NCI-H446 (cell line): ENCODE measurements at places on chromosomes 7 and 10.
A peak's percentile ranks its signal among the peaks of the same experiment; 100 is the strongest.

DNA sequence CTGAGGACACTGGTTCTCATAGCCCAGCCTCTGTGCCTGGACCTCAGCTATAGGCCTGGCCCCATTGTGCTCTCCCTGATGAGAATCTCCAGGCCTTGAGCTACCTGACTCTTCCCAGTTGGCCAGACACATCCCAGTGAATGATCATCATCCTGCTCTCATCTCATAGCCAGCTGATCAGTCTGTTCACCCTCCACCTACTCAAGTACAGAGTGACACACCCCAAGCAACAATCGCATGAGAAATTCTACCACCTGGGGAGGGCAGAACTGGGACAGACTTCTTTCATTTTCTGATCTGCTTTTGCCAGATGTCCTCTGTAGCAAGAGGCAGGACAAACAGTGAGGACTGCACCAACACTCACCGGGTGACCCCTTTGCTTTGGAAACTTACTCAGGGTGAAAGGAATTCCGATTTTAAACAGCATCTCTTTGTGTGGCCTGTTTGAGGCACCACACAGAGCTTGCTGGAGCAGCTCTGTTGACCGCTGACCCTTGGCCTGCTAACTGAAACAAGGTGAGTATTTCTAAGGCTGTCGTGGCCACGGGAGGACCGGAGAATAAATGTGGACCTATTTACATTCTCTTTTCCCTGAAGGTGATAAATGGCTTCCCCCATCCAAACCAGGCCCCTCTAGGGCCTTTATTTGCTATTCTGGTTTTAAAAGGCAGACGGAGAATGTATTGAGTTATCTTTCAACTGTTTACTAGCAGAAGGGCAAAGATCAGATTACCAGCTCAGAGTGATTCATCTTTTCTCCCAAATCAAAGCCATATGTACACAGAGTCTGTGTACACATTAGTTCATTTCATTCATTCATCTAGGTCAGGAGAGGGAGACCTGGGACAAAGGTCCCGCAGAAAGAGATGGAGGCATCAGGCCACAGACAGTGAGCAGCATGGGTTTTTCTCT, 181.4 kb upstream of the TNS3 start:
- DNase-seq, result no peak

GRCh38 chr7:87220734-87221215, 1.2 kb upstream of the TMEM243 start:
- DNase-seq, result no peak

DNA sequence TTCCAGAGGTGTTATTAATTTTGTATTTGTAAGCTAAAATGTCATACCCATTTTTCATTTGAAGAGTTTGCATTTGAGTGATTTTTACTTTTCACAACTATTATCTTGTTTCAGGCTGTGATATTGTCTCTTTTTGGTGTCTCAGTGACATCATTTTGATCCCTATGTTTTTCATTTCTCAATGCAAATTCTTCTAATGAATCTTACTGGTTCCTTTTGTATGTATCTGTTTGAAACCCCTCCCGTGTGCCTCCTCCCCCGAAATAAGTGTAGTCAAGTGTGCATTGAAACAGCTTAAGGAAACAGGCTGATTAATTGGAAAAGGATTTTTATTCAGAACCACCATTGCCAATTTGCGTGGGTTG, 77.8 kb downstream of the SHH start:
- no peak for DNase-seq

- DNase-seq, result no peak
These were observed 120.3 kb downstream of the VIPR2 start for GRCh38 chr7:159024280-159024951.

- no peak for DNase-seq
These were observed 6.4 kb downstream of the SPOCK2 start for GRCh38 chr10:72081772-72082590.

GRCh38 chr7:48011951-48012350, 17.0 kb downstream of the SUN3 start:
- no peak for DNase-seq

DNA sequence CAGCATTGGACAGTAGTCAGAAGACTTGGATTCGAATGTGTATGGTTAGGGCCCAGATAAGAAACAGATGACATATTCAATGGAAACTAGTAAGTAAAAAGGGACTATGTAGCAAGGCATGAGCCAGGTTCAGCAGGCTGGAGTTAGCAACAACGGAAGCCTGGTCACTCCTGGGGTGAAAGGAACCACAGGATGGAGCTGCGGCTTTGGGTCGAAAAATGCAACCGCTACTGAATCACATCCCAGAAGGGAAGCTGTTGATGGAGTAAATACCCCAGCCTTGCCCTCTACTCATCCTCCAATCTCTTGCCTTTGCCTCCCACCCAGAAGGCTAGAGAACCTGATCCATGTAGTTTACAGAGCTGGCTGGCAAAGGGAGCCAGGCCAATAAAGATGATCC, 37.5 kb upstream of the EGR2 start:
- DNase-seq, result no peak

- DNase-seq, result no peak
These were observed 96.8 kb downstream of the CYTH3 start for GRCh38 chr7:6175645-6176044.

- peak; percentile 80 for DNase-seq
These were observed 109.9 kb downstream of the ZMIZ1 start for GRCh38 chr10:79178614-79179163.

- DNase-seq, result no peak
These were observed 6.9 kb downstream of the CHUK start for GRCh38 chr10:100222529-100222928.

DNA sequence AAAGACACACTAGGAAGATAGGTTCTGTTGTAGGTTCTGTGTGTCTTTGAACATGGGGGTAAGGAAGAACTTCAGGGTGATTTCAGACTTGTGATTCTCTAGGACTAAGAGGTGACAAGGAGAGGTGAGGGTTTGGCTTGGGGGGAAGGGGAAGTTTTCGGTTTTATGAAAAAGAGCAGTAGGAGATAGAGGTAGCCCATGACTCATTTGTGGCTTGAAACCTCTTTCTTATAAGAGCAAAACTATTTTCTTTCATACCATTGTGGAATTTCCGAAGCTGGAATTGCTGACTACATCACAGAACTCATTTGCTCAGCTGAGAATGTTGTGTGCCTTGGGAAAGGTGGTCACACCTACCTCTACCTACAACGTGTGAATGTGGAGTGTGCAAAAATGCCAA, 39.6 kb upstream of the IKZF1 start:
- no peak for DNase-seq

DNA sequence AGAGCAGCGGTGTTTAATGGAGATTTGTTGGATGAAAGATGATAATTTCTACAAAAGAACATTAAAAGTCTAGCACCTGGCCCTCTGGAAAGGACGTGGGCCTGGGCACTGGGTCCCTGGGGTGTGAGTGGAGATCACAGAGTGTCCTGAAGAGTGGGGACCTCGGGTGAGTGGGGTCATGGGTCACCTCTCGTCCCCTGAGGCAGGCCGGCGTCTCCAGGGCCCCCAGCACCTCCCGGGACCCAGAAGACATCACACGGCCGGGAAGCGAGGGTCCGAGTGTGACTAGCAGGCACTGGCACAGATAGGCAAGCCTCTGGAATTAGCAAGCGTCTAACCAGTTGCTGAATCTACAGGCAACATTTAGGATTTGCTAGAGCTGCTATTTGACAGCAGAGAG, 257.2 kb downstream of the MAD1L1 start:
- DNase-seq, result no peak

- no peak for DNase-seq
These were observed 125.8 kb upstream of the PDSS1 start for GRCh38 chr10:26571655-26572054.

GRCh38 chr7:26653430-26654399, 210.7 kb downstream of the SKAP2 start:
- DNase-seq, result peak; percentile 35

- DNase-seq, result no peak
These were observed 39.2 kb downstream of the PAPOLB start for GRCh38 chr7:4822677-4823076.

- peak; percentile 22 for DNase-seq
These were observed 4.7 kb upstream of the EBF3 start for GRCh38 chr10:129968853-129969183.

GRCh38 chr7:69516238-69516820, 81.9 kb upstream of the AUTS2 start:
- no peak for DNase-seq

DNA sequence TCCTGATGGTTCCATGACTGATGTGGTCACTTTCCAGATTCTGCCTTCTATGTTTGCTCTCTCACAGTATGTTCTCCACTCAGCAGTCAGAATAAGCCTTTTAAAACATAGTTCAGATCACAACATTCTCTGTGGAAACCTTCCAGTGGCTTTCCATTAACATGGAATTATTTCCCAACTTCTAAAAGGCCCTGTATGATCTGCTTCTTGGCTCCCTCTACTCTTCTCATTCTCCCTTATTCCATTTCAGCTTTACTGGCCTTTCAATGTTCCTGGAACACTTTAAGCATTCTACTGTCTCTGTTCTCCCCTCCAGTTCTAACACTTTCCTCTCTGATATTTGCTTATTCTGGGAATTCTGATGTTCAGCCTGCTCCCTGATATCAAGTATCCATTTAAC, 325.6 kb downstream of the THSD7A start:
- DNase-seq, result no peak

DNA sequence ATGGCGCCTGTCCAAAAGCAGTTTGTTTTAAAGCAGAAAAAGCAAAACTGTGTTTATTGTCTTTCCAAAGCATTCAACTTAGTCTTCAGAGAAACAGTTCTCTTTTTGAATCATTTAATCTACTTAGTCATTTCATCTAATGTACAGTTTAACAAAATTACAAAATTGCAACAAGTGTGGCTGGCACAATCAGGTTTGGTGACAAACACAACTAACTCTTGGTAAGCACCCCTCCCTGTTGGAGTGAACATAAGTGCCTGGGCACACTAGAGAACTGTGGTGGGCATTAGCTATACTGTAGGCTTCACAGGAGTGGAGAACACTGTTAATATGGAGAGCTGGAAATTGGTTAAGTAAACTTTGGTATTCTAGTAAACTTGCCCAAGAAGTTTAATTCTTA, 6.9 kb downstream of the CREM start:
- DNase-seq, result no peak

DNA sequence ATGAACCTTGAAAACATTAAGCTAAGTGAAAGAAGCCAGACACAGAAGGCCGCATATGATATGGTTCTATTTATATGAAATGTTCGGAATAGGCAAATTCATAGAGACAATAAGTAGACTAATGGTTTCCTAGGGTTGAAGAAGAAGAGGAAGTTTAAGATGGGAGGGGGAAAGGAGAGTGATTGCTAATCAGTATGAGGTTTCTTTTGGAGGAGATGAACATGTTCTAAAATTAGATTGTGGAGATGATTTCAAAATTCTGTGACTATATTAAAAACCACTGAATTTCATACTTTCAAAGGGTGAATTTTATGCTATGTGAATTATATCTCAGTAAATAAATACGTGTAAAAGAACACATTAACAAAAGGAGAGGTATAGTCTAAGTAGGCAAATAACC, 176.4 kb upstream of the HPS1 start:
- no peak for DNase-seq

DNA sequence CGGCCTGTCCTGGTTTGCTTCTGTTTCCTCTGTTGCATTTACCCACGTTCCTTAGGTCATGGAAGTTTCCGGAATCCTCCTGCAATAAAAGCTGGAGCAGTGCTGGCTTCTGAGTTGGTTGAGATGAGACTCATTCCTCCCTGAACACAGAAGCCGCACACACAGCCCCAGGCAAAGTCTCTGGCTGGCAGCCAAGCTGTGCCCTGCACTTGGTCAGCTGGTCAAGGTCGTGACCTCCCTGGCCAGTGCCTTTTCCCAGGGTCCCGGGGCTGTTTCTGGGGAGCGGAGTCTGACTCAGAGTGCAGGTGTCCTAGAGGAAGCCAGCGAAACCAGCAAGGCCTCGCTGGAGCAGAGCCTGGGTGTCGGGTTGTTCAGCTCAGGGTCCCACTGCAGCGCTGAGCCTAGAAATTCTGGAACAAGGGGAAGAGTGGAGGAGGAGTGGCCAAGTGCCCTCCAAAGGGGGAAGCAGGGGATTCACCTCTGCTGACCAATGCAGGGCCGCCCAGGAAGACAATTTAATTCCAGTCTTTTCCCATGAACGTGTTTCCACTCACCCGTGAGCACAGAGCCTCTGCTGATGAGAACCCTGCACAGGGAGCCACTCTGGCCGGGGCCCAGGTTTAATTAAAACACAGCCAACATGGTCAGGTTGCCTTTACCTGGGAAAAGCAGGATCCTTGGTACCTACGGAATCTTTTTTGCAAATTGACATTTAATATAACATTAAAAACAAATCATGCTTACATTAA, 245.5 kb upstream of the PPP2R2D start:
- DNase-seq, result no peak

DNA sequence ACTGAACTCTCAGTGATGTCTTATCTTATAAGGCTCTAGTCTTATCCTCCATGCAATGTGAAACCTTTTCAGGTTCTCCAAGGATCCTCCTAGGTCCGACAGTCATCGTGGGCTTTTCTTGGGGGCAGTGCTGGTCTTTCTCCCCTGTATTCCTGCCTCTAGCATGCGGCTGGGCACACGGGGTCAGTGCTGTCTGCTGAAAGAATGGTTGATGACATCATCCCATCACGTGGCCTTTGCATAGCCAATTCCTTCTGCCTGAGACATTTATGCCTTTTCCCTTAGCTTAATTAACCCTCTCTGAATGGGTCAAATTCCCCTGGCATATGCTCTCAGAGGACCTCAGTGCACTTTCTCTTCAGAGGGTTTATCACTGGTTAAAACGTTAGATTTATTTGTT, 27.0 kb upstream of the KCNK18 start:
- no peak for DNase-seq

GRCh38 chr10:11446133-11446532, 165.3 kb downstream of the USP6NL start:
- DNase-seq, result no peak

- no peak for DNase-seq
These were observed 64.4 kb downstream of the ITGB8 start for GRCh38 chr7:20395104-20395503.

DNA sequence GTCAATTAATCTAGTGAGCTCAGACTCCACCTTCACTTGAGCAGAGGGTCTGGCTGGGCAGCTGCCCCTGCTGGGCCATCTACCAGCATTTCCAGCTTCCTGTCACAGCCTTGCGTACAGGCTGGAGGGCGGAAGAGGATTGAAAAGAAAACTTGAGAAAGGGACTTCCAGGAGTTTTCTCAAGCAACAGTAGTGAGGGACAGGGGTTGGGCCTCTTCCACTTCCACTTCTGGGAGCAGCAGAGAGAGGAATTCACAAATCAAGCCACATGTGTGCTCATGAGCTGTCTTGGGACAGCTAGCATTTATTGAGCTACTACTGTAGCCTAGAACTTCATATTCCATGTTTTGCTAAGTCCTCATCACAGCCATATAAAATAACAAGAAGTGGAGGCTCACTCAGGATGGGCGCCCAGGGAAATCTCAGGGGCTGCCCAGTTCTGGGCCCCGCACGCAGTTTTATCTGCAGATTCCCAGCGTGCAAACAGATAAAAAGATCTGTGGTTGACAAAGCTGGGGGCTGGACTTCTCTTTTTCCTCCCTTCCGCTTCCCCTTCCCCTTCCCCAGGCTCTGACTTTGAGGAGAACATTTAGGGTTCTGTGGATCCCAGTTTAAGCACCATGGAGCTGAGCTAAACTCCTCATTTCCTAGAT, 135.8 kb downstream of the RGS10 start:
- no peak for DNase-seq
